ENCODE measurements at places on chromosomes 16 and 17.
A peak's percentile ranks its signal among the peaks of the same experiment; 100 is the strongest.

DNA sequence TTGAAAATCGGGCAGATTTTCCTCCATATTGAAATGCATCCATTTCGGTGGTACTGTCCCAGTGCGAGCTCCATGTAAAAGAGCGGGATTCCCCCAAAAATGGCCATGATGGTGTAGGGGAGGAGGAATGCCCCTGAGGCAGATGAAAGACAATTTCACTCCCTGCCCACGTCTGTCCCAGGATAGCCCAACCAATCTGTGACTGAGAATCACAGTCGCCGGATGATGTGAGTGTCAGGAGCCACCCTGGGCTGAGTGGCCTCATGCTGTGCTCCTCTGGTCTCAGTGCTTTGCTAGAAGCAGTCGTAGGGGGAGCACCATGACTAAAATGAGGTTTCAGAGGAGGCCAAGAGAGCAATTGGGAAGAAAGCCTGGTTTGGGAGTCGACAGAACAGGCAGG lies 16.7 kb downstream of the SLC6A4 start:
- peak; percentile 52 for DNase-seq

DNA sequence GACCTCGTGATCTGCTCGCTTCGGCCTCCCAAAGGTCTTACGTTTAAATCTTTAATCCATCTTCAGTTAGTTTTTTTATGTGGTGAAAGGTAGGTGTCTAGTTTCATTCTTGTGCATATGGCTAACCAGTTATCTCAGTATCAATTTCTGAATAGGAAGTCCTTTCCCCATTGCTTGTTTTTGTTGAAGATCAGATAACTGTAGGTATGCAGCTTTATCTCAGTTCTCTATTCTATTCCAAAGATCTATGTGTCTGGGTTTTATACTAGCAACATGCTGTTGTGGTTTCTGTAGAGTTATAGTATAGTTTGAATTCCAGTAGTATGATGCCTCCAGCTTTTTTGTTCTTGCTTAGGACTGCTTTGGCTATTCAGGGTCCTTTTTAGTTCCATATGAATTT lies 65.2 kb downstream of the TNFRSF13B start:
- DNase-seq, result no peak

DNA sequence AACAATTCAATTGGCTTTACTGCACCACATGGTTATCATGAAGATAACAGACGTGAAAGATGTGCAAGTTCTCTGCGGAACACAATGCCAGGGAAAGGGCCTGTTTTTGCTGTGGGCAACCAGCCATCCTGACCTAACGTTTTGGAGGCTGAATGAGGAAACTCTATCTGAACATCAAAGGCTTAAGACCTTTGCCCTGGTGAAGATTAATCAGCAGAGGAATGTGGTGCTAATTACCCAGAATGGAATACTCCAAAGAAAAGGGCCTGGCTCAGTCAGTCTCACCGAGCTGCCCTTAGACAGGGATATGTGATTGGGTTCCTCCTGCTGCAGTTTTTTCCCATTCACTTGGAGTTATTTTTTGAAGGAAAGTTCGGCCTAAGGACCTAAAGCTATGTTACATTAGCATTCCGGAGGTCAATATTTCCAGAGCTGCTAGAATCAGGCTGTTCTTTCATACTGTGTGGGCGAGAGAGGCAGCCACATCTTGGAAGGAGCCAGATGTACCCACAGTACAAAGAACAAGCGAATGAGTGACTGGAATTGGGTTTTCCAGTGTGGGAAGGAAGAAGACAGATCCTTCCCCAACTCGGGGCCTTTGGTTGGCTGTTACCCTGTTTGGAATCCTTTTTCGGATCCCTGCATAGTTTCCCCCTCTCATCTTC lies 15.5 kb downstream of the ASIC2 start:
- no peak for DNase-seq

DNA sequence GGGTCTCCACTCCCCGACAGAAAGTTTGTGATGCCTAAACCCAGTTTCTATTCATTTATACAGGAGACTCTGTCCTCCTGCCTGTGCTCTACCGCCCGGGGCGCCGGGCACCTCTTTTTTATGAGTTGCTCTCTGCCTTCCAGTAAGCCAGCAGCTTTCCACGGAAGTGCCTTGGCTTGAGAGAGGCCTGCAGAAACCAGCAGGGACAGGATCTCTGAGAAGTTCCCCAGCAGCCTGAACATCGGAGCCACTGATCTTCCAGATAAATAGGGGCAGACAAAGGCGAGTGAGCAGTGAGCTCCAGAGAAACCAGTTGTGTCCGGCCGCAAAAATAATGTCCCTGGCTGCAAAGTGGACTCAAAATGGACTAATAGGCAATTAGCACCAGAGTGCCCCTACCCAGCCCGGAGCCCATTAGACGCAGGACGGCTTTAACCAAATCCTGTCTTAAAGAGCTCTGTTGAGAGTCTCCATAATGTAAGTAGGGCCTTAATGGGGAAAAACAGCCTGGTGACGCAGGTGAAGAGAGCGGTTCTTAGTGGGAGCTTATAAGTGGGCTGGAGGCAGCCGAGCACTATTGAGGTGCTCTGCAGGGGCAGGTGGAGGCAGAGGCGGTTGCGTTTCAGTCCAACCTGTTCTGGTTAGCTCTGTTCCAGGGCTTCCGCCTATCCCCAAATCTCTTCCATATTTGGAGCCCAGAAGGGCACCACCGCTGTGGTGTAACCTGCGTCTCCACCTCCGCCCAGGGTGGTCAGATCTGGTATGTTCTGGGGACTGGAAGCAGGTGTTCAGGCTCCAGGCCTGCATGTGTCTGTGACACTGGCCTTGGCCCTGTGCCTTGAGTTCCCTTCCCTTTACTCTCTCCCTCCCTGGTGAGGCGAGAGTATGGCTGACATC lies 74.1 kb downstream of the NT5M start:
- DNase-seq, result no peak

DNA sequence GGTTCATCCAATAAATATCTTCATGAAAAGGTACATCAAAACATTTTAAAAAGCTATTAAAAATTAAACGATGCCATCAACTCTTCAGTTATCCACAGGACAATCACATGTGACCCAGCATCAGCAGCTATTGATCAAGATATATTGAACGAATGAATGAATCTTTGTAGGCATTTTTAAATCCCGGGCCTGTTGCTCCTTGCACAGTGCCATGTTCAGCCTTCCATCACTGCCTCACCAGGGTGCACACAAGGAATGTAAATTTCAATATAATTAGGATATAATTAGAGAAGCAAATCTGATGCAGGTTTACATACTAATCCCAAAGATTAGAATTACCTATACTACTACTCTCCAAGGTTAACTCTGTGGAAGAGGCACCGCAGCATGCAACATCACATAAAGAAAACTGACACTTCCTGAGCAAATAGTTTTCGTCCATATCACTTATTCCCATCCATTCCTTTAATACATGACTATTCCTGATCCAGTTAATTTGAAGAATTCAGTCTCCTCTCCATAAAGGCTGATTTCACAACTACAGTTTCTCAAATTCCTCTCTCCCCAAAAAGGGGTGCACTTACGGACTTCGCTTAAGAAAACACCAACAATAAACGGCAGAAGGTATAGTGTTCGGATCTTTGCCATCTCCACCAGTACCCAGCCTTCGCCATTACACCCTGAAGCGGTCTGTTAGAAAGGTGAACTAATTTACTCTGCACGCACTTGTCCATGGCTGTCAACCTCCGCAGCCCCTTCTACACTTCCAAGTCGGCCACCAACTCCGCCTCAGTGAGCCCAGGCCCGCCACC lies 938 bp downstream of the NCOR1 start:
- DNase-seq, result peak; percentile 56

DNA sequence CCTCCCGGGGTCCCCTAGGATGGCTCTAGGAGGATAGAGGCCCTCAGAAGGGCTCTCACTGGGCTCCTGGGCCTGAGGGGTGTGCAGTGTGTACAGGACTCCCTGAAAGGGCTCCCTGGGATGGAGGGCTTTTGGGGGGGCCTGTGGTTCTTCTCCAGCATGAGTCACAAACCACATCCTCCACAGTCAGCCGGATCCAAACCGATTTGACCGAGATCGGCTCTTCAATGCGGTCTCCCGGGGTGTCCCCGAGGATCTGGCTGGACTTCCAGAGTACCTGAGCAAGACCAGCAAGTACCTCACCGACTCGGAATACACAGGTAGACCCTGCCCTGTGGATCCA lies 4.5 kb downstream of the TRPV2 start:
- no peak for DNase-seq

- DNase-seq, result no peak
Measured at GRCh38 chr17:30116345-30116660, 313 bp upstream of the NSRP1 start.

DNA sequence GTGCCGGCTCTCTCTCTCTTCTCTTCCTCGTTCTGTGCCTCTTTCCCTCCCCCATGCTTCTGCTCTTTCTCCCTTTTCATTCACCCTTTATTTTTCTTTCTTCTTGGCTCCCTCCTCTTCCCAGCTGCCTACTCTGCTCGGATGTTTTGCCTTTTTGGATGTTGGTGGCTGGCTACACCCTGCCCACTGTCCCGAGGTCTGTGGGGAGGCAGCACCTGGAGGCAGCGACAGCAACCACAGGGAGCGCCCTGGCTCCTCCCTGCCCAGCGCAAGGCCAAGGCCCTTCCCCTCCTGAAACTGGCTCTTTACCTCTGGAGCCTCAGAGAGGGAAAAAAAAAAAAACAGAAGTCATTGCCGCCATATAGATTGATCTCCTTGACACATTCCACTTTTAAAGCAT lies 20.0 kb downstream of the CLUAP1 start:
- no peak for DNase-seq

- peak; percentile 18 for DNase-seq
Measured at GRCh38 chr17:1829216-1829591, 498 bp downstream of the SMYD4 start.

GRCh38 chr16:15482068-15482747 lies 47.8 kb downstream of the BMERB1 start:
- DNase-seq, result no peak

GRCh38 chr17:80818871-80819270 lies 172.8 kb upstream of the CHMP6 start:
- no peak for DNase-seq
